ENCODE measurements at places on chromosomes 11 and 22.

DNA sequence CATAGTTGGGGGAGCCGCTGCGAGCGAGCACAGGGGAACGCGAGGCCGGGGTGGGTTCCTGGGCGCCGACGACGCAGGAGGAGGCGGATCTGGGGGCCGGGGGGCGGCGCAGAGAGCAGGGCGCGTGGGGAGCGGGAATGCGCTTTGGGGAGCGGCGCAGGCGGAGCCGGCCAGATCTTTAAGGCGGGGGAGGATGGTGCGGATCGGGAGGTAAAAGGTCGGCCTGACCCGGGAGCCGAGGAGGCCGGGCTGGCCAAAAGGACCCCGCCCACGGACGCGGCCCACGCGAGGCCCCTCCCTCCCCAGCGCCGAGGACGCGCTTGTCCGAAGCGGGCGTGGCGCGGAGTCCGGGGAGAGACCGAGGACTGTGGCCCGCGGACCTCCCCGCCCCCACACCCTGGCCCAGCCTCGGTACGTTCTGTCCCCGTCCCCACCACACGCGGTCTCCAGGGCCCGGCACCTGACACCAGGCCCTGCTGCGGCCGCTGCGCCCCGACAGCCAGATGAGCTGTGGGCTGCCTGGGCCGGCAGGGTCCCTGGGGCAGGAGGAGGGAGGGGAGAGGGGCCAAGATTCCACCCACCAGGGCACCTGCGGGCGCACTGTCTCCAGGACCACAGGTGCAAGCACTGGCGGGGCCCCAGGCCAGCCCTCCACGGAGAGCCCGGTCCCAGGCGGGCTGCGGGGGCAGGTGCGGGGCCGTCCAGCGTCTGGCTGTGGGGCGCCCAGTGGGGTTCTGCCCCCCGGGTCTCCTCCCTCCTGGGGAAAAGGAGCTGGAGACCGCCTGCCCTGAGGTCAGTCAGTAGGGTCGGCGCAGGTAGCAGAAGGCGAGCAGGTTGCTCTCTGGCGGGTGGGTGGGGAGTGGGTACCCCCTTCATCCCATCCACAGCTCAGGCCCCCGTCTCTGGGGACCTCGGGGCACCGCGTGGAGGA lies 10.9 kb downstream of the PIM3 start:
- peak; percentile 79 for DNase-seq

GRCh38 chr11:111957663-111958444 lies 20.7 kb downstream of the DIXDC1 start:
- no peak for DNase-seq

- DNase-seq: no peak
Measured at GRCh38 chr11:78034623-78035022, 11.5 kb upstream of the KCTD14 start.

GRCh38 chr22:34160141-34160783 lies 240.0 kb upstream of the LARGE1 start:
- no peak for DNase-seq

- DNase-seq: no peak
Measured at GRCh38 chr11:78733031-78733430, 158.4 kb upstream of the NARS2 start.

DNA sequence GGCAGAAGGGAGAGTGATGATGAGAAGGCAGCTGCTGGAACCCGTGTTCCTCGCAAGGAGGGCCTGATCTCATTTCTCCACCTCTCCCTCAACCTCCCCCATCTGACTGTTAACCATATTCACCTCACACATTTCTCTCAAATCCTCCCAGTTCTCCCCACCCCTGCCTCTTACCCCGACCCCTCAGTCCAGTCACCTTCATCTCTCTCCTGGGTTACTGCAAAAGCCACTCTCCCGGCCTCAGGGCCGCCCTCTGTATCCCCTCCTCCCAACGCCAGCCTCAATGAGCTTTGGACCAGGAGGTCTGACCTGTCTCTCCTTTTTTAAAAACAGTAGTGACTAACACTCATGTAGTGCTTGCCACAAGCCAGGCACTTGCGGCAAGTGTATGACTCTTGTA lies 29.5 kb upstream of the LMO1 start:
- no peak for DNase-seq

DNA sequence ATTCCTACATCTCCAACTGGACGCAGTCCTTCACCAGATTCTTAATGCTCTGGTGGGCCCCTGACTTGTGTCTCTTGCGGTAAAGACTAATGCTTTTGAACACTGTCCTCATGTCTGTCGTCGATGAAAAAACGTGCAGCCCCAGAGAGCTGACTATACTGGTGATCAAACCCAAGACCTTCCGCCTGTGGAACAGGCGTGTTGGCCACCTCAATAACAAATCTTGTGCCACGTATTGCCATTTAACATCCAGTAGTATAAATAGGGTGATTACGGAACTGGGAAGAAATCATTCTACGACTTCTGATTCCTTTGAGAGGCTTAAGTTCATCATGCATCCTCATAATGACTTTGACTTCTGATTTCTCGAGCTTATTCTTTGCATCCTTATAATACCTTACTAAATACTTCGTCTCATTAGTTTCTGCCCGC lies 45.6 kb downstream of the OR4D9 start:
- no peak for DNase-seq
